ENCODE measurements at places on chromosomes 6 and 20.

- DNase-seq, result no peak
Observed at GRCh38 chr6:36685166-36685924, 6.8 kb downstream of the CDKN1A start.

- DNase-seq, result no peak
Observed at GRCh38 chr6:157221817-157222175, 101.5 kb downstream of the TMEM242 start.

DNA sequence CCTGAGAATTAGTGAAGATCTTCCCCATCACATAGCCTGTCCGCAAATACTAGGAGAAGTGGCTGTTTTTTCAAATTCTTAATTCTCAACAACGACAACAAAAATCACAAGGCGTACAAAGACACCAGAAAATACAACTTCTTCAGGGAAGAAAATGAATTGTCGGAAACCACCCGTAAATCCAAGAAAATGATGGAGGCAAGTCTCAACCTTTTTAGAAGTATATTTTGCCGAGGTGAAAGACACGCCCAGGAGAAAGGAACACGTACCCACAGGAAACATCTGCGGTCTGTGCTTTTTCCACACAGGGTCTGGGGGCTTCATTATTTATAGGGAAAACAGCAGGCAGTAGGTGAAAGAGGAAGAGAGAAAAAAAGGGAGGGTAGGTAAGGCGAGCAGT is 223.9 kb upstream of the GGTLC1 start:
- DNase-seq, result no peak

- DNase-seq, result no peak
Observed at GRCh38 chr6:22024973-22025467, 271.8 kb downstream of the PRL start.

DNA sequence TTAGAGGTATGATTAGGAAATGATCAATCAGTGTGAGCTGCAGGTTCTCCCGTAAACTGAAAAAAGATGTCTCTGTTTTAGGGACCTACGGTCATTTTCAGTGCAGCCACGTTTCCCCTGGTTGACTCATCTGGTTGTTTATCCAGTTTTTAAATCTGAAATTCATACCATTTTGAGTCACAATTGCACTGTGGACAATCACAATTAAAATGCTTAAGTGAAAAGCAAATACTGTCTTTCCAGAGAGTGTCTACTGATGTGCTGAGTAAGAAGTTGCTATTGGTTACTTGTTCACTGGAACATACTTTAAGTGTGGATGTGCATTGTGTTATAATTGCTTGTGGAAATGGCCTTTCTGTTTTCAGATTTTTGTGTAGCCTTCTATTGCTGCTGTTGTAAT is 305.1 kb upstream of the SASH1 start:
- no peak for DNase-seq

- DNase-seq, result no peak
Observed at GRCh38 chr20:1945660-1946059, 48.2 kb downstream of the PDYN start.
